ENCODE measurements at places on chromosomes 1 and 21.

DNA sequence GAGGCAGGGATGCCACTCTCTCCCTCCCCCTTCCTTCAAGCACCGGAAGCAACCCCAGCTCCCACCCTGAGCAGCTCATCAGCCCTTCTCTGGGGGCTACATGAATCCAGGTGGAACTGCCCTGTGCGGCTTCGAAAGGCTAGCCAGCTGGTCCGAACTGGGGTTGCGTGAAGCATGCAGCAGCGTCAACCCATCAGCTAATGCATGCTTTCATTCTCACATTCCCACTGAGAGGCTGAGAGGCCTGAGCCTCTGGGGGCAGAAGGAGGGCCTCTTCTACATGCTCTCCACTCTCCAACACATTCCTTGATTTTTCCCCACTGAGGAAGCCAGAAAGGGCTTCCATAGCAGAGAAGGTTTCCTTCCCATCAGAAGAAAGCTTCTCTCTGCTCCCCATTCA is 5.6 kb downstream of the RXRG start:
- no peak for DNase-seq

GRCh38 chr1:5890346-5891106 is 101.7 kb downstream of the NPHP4 start:
- DNase-seq = no peak

- DNase-seq = no peak
Observed at GRCh38 chr1:220828179-220828490, 41.4 kb downstream of the MTARC1 start.

DNA sequence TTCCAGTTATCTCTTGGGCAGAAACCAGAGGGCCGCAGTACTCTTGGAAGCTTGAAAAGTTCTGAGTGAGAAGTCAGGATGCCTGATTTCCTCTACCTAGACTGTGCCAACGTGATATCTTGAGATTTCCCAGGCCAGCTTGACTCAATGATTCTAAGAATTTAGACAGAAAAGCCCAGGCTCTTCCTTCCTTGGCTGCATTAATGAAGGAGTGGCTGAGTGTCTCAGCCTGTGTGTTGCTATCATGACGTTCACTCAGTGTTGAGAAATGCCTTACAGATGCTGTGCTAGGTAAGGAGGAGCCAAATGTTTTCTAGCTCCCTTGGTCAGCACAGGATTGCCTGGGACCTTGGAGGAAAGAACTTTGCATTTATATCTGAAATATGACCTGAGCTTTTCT is 454.1 kb upstream of the USP24 start:
- no peak for DNase-seq
